Stimulated activated CD4-positive, alpha-beta T cell treated with anti-CD3 and anti-CD28 coated beads, Interleukin-1b, Interleukin-23, amount 100 ng/mL, for 1 hour (primary cell): ENCODE measurements at places on chromosomes 1 and 21.

DNA sequence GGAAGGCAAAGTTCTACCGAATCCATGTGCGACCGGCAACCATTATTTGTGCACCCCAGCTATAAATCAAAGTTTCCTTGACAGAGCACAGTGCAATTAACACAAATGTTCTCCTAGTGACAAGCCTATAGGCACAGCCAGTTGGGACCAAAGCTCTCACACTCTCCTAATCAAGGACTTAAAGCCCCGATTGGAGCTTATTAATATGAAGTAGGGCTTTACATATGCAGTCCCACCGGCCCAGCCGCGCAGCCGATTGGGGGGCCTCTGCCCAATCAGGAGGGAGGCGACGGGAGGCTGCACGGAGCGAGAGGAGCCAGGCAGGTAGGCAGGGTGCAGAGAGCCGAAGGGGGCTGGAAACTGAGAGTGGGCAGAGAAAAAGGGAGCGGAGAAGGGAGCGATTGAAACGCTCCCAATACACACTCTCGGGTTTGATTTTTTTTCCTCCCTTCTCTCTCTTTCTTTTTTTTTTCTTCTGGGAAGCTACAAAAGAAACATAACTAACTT lies at the start of gene ESRRG:
Gene ESRRG, minus strand, starts transcription at position 156 of the 507 bp plus-strand sequence. Its CDS starts 130 bp downstream, at position 26.
- DNase-seq = no peak

GRCh38 chr1:210448297-210448892 lies 119.7 kb downstream of the HHAT start:
- no peak for DNase-seq

GRCh38 chr1:245894843-245895242 lies 612.2 kb downstream of the SMYD3 start:
- DNase-seq = no peak

DNA sequence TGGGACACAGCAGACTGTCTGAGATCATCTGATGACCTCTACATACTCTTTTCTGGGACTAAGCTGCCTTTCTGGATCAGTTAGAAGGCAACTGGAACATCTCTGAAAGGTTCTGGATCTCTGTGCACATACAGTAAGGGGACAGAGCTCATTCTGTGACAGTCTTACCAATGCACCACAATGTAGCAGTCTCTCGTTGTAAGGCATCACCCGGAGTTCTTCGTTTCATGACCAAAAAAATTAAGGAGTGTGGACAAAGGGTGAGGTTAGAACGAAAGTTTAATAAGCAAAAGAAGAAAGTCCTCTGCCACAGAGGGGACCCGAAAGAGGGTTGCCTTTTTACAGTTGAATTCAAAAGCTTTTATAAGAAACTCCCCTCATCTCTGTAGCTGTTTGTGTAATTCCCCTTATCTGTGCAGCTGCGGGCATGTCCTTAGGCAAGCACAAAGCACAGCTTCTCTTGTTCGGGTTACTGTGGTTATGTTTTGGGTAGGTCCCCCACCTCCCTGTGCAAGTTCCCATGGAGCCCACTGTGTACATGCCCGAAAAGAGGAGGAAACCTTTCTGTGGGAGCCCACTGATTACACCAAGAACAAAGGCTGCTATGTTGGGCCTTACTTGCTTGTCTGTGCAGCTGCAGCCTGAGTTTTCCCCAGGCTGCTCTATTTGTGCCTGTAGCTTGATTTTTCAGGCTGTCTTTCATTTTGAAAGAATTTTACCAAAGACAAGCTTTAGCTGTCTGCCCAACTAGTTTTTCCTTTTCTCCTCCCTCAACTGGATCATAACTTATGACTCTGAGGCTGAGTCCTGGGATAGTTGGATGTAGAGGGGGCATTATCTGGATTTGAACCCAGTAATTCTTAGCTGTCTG lies 53.1 kb upstream of the CACNA1E start:
- DNase-seq = no peak

- no peak for DNase-seq
Observed at GRCh38 chr1:200240656-200241055, 169.2 kb downstream of the ZNF281 start.

GRCh38 chr1:43329995-43330751 lies 7.4 kb upstream of the MPL start:
- DNase-seq = no peak

GRCh38 chr1:162299018-162299417 lies 77.6 kb downstream of the SPATA46 start:
- DNase-seq = no peak

DNA sequence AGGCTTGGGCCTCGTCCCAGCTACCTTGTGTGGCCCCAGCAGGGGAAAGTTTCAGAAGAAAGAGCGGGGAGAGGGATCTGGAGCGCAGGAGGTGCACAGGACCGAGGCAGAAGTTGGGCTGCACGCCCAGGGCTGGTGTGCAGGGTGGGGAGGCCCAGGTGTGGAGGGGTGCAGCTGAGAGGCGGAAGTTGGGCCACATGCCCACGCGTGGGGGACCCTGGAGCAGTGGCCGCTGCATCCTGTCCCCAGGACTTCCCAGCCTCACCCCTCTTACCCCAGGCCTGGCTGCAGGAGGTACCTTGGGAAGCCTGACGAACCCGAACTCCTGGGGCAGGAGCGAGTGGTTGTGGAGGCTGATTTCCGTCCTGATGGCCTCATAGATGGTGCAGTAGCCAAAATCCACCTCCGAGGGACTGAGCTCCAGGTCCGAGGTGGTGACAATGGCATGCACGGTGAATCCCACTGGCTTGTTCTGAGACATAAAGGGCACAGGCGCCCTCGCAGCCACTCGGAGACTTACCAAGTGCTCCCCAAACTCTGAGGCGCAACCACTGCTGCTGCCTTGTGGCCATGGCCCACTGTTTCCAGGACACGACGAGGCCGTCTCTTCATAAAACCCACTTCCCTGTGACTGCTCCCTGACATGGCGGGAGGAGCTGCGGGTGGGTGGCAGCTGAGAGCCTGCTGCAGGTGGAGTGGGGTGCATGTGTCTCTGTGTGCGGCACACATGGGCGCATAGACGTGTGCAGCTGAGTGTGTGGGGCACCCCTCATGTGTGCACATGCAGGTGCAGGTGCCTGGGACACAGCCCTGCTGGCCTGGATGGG lies 20.4 kb upstream of the TMEM52 start:
- no peak for DNase-seq

- no peak for DNase-seq
Observed at GRCh38 chr1:19325368-19325957, 13.3 kb downstream of the SLC66A1 start.

DNA sequence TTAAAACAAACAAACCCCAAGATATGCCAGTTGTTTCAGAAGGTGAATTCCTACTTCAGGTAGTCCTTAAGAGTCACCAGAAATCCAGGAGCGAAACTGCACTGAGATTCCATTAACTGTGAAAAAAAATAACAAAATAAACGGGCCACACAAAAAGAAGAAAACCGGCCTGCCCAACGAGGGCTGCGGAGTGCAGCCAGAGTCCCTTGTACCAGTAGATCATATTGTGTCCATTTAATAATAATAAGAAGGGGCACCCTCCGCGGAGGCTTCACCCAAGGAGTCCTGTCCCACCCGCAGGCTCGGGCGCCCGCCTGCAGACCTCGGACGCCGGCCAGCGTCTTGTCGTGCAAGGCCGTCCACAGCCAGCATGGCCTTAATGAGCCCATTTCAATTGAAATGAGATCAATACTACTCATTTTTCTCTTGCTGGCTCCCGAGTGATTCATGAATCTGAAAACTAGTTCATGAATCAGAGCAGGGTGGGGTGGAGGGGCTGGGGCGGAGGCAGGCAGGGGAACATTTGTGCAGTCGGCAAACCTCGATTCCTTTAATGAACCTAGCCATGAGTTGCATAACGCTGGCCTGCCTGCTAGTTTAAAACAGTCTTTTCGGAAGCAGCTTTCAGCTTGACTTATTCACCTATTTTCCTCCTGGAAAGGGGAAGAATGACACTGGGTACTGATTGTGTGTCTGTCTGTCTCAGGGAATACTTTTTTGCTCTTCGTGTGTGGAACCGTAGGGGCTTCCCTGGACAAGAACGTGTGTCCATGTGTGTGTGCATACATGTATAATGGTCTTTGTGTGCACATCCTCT lies 113.1 kb upstream of the IRF2BP2 start:
- DNase-seq = peak; percentile 43

GRCh38 chr1:185241127-185241526 lies 75.9 kb downstream of the IVNS1ABP start:
- DNase-seq = no peak

- no peak for DNase-seq
Observed at GRCh38 chr1:6927626-6928025, 142.4 kb downstream of the CAMTA1 start.

- DNase-seq = no peak
Observed at GRCh38 chr1:9271283-9271682, 21.4 kb upstream of the SPSB1 start.
